ENCODE measurements at places on chromosomes 2 and 18.

GRCh38 chr2:128320906-128321771 is 2.5 kb upstream of the HS6ST1 start:
- no peak for DNase-seq

DNA sequence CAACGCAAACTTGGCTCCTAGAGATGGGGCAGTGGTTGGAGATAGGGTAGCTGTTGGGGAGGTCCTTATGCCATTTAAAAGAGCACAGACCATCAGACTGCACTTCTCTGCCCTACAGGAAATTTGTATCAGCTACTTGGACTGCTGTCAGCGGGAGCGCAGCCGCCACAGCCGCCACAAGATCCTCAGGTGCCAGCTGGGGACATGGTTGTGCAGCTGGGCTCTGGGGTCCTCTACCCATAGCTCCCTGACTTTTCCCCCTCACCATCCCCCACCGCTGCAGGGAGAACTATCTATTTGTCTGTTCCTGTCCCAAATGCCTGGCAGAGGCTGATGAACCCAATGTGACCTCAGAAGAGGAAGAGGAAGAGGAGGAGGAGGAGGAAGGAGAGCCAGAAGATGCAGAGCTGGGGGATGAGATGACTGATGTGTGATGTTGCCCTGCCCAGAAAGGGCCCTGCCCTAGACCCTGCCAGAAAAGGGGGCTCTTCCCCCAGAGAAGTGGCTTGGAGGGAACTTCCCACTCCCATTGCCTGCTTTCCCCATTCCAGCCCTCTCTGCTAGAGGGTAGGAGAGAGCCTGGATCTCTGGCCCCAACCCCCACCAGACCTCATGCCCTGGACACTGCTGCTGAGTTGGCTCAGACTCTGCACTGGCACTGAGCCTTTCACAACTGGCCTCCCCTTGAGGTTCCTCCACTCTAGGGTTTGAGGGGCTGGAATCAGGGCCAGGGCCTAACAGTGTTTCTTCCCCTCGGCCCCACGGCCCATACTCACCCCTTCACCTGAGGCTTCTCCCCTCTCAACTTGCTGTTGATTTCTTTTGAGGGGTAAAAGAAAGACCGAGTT is 7.3 kb downstream of the PRADC1 start:
- DNase-seq: no peak

DNA sequence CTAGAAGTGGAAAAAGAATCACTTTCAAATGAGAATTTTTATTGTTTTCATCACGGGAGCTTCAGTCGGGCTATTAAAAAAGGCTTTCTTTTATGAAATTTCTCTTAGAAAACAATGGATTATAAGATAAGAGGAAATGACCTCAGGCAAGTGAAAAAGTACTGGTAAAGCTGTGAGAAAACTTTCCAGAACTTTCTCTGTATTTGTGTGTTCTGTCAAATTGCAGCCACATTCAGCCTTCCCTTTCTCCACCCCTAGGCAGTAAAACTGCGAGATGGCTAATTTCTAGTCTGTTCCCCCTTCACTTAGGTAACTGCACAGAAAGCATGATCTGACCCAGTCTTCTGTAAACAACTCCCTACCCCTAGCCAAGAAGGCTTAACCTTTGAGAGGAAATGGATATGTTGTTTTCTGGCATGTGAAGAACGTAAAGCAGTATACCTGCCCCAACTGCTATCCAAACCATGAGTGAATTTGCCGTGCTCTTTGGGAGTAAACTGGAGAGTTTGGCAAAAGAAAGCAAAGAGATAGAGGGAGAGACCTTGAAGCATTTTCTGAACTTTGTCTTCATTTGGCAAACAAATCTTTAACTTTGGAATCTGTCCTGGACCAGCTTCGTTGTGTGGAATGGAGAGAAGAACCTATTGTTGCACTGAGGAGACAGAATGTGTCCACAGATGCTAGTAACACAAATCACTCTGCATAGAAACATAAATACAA is 105.4 kb downstream of the ETAA1 start:
- DNase-seq: peak; percentile 57

GRCh38 chr2:238256594-238257104 is 16.8 kb upstream of the HES6 start:
- DNase-seq: peak; percentile 80

DNA sequence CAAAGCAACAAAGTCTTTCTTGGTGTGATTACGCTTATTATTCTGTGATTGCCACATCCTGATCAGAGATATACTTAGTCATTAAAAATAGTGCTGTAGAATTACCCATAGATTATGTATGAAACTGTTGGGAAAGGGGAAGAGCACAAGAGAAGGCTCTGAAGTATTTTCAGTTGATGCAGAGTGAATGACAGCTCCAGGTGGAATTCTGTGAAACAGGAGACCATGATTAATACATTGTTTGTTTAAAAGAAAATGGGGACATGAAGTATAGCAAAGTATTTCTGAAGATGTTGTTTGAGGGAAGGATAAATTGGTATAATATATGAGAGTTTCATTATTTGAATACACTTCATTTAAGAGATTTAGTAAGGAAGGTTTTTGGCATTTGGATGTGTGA is 307.6 kb upstream of the CDH20 start:
- no peak for DNase-seq

DNA sequence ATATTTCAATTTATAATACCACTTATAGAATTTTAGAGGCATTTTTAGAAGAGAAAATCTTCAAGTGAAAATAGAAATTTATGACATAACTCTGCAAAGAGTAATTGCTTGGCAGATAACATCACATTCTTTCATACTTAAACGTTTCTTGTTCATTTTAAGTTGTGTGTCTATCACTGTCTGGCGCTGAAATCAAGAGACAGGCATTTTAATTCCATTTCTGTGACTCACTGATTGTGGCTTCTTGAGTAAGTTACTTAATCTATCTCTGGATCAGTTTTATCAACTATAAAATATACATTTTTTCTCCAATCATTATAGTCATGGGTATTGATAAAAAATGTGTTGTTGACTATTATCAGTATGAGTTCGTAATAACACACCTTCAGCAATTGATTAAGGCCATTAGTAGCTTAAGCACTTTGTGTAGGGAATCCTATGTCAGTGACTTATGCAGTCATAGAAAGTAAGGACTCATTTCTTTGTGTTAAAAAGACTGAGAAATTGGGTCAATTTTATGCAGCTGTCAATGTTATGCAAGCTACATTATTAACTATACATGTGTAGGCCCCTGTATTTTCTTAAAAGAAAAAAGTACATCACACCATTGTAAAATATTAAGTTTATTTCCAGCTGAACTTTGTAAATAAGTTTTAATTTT is 497.3 kb downstream of the CCDC85A start:
- peak; percentile 61 for DNase-seq

GRCh38 chr2:126846241-126846640 is 52.4 kb upstream of the TEX51 start:
- no peak for DNase-seq

GRCh38 chr2:30162806-30163205 is 16.0 kb downstream of the YPEL5 start:
- DNase-seq: no peak

- peak; percentile 8 for DNase-seq
Observed at GRCh38 chr2:102735416-102736109, 26.3 kb upstream of the TMEM182 start.

- no peak for DNase-seq
Observed at GRCh38 chr18:5376986-5377385, 81.5 kb upstream of the ZBTB14 start.

DNA sequence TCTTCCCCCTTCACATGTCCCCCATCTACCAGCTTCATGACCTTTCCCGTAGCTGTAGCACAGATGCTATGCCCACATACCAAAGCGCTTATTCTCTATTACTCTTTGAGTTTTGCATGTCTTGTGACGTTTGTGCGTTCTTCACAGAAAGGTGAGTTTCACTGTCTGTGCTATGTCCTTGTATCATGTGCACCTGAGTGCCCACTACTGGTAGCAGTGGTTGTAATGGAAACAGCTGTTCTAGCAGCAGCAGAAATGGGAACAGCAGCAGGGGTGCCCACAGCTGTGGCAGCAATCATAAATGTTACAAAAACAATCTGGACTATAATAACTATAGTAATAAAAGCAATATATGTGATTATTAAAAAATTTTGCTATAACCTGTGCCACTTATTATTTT is 127.1 kb downstream of the STK39 start:
- DNase-seq: no peak

- no peak for DNase-seq
Observed at GRCh38 chr2:174833737-174834136, 69.5 kb upstream of the CHRNA1 start.

DNA sequence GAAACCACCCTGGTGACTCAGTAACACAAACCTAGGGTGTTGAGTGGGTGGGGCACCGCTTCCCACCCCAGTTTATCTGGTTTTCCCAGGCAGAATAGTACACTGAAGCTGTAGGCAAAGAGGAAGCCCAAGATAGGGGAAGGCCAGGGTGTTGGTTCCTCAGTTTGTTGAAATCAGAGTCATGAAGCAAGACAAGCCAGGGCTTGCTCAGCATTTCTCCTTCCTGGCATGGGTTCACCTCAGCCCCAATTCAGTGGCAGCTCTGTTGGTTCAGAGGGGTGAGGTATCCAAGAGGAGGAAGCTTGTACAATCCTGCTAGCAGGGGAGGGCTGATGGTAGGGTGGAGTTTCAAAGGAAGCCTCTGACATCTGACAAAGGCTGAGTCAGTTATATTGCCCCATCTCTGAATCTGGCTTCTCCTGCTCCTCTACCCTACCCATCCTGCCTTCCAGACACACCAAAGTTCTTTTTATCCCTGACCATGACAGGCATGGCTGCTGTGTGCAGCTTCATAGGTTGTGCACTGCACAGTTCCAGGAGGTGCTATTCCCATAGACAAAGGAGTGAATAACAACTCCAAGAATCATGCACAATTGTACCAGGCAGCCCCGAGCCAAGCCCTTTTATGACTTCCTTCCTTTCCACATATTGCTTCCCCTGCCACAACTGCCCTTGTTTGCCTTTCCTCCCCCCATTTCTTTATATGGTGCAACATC is 24.9 kb upstream of the RAB10 start:
- DNase-seq: peak; percentile 94

- no peak for DNase-seq
Observed at GRCh38 chr18:13266218-13267100, 47.9 kb downstream of the LDLRAD4 start.

GRCh38 chr18:33161131-33161530 is 279.4 kb downstream of the CCDC178 start:
- DNase-seq: no peak

GRCh38 chr2:96437512-96437911 is 67.6 kb downstream of the NEURL3 start:
- DNase-seq: no peak

- DNase-seq: peak; percentile 46
Observed at GRCh38 chr2:144320491-144320890, 199.4 kb downstream of the ZEB2 start.

GRCh38 chr2:14884651-14885050 is 252.1 kb downstream of the LRATD1 start:
- no peak for DNase-seq

DNA sequence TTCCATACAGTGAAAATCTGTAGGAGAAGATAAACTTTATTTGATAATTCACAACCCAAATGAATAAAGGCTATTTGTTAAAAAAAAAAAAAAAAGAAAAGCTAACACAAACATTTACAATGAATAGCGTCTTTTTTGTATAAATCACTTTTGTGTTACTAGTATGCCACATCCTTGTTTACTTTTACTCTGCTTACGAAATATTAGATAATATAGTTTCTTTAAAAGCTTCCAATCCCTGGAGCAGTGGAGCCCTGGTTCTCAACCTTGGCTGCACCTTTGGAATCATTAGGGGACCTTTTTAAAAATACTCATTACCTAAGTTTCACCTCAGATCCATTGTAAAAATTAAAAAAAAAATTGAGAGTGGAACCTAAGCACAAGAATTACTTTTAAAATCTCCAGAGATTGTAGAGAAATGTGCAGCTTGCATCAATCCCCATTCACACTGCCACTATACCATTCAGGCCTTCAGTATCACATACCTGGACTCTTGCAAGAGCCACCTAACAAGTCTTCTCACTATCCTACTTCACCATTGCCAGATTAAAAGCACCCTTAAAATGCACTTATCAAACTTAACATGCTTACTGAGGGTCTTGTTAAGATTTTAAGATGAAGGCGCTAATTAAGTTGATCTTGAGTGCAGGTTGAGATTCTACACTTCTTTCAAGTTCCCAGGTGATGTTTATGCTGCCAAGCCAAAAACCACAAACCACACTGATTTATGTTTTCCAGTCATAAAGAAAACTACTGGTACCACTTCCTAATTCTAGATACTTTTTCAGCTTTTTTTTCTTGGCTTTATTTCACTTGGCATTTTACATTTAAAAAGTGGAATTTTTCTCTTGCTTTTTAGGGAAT is 59.7 kb upstream of the ZC3H15 start:
- no peak for DNase-seq

DNA sequence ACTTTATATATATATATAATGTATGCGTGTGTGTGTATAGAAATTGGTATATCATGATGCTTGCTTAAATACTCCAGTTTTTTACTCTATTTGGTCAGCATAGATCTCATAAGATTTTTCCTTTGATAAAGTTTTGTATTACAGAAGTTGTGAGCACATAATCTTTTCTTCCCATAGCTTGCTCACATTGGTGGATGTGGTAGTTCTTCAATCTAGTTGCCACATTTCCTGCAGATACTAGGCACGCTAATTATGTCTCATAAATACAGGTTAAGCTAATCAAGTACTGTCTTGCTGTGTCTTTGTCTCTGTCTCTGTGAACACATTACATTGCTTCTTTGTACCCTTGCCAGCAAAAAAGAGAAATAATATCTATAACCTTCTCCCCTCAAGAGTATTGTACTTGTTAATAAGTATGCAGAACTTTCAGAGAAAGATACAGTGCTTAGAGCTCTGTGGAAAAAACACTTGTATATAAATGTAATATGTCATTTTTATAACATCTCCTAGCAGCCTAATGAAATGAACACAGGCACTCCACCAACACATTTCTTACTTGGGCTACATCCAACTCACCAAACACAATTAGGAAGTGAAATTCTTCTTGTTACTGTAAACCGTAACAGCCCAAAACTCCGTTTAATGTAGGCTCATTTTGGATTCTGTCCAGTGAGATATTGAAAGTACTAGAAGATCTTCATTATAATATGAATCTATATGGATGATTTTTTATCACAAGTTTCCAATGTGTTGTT is 306.7 kb upstream of the SLC8A1 start:
- DNase-seq: no peak

All from fibroblast of pulmonary artery (primary cell).